Chondrocyte (in vitro differentiated cells): ENCODE measurements at places on chromosomes 6 and 20. TPM values are rescaled to one million over a fixed set of nuclear protein-coding genes. Genes with fewer than 3 reads are reported as not detected.

GRCh38 chr20:58511364-58511763 is 3.8 kb downstream of the APCDD1L start:
- DNase-seq: no peak

CABLES2 gene
- 6.4 to 7.8 TPM (median 6.5 TPM) in 3 replicates for total RNA-seq

SIRPB2 gene
- not detected in 3 replicates for total RNA-seq

CALHM4 gene
- total RNA-seq: not detected in 3 replicates

LST1 gene
- not detected in 3 replicates for total RNA-seq

GRCh38 chr6:15313367-15313766 is 67.5 kb downstream of the JARID2 start:
- DNase-seq: no peak

DNA sequence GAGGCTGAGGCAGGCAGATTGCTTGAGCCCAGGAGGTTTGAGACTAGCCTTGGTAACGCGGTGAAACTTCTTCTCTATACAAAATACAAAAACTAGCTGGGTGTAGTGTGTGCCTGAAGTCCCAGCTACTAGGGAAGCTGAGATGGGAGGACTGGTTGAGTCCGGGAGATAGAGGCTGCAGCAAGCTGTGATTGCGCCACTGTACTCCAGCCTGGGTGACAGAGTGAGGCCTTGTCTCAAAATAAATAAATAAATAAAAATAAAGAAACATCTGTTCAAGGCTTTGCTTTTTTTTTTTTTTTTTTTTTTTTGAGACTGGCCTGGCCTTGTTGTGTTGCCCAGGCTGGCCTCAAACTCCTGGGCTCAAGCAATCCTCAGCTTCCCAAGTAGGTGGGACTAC is 23.7 kb upstream of the SLC23A2 start:
- DNase-seq: no peak

GRCh38 chr6:15574023-15574422 is 88.8 kb downstream of the DTNBP1 start:
- DNase-seq: no peak

MRPS18B gene
- 23.3 to 25.4 TPM (median 24.7 TPM) in 3 replicates for total RNA-seq

DNA sequence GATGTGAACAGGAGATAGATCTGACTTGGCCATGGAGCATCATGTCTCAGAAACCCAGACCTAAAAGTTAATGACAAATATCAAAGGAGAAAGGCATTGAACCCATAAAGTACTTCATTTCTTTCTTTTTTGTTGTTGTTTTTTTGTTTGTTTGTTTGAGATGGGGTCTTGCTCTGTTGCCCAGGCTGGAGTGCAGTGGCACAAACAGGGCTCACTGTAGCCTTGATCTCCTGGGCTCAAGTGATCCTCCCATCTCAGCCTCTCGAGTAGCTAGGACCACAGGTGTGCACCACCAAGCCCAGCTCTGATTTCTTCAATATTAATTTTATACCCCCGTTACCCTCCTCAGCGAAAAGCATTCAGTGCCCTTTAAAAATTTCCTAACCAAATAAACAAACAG is 45.8 kb downstream of the KIF16B start:
- no peak for DNase-seq

DNA sequence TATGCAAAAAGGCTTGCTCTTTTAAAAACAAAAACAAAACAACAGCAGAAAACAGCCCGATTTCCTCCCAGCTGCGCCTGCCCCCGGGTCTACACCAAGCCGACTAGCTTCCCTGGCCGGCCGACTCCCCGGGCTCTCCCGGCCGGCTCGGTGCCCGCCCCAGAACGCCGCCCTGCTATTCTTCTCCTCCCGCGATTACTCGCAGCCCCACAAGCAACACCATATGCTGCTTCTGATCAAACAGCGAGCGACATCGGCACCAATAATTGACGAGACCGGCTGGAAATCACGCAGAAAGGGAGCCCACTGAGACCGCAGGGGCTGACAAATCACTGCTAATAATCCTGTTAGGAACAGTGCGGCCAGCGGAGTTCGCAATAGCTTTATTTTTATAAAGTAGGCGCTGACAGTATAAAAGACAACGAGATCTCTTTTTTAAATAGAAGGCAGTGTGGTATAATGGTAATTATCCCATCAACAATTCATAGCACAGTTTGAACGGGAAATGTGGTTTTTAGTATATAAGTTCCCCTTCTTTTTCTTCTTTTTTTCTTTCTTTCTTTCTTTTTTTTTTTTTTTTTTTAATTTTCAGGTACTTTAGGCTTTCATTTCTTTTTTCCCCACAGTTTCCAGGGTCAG is 3.3 kb downstream of the SIM1 start:
- DNase-seq: no peak

HLA-DMA gene
- 3.6 to 5.5 TPM (median 5.4 TPM) in 3 replicates for total RNA-seq

GRCh38 chr20:25514747-25515340 is 70.5 kb downstream of the NINL start:
- DNase-seq: no peak

SEL1L2 gene
- total RNA-seq: not detected in 3 replicates

DNA sequence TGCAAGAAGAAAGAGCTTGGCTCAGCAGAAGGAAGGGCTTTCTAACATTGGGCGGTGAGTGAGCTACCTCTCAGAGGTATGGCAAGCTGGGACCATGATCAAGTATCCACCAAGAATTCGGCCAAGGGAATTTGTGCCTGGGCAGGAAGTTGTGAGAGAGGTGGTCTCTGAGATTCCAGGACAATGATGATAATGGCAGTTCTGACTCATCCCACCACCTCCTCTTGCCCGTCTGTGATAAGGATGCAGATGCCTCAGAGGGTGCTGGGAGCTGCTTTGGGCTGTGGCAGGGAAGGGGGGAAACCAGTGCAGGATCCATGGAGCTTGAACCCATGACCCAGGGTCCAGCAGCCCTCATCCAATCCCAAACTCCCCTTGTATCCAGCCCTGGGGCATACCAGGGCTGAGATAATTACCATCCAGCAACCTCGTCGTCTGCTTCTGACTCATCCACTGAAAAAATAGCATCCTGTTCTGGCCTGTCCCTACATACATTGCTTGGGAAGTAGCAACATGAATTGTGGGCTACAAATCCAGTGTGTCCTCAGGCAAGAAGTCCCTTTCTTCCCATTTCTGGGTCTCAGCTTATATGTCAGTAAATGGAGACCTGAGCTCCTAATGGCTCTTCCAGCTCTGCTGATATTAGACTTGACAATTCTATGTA is 5.9 kb downstream of the TGM6 start:
- DNase-seq: no peak

GRCh38 chr6:12258591-12259075 is 31.5 kb upstream of the EDN1 start:
- no peak for DNase-seq

DNA sequence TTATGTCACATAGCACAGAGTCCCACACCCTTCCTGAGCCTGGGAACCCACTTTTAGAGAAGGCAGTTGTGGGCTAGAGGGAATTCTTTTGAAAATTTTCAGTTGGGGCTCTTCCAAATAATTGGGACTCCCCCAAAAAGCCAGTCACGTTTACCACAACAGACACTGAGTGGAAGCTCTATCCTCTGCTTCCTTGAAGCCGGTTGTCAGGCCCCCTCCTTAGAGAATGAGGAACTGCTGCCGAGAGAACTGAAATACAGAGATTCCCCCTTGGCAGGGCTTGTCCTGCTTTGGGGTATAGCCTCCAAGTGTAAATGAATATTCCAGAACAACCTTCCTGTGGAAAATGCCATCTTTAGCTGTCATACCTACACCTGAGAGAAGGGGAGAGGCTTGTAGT is 2.7 kb upstream of the JAG1 start:
- DNase-seq: no peak

- DNase-seq: no peak
These were observed 222.6 kb upstream of the MARCKS start for GRCh38 chr6:113634352-113635163.

DNA sequence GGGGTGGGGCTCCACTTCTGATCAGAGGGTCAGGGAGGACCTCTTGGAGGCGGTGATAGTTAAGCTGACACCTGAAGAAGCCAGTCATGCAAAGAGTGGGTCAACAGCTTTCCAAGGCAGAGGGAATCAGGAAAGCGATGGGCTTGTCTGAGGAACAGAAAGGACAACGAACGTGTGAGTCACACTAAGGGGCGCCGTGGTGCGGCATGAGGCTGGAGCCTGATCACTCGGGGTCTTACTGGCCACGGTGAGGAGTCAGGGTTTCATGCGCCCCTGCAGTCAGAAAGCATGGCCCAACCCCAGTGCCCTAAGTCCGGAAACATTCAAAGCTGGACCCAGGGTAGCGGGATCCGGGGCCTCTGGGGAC is 50.6 kb upstream of the SLC32A1 start:
- DNase-seq: no peak

- DNase-seq: no peak
These were observed 237.7 kb upstream of the RAB32 start for GRCh38 chr6:146305951-146306350.

GRCh38 chr6:137847748-137848147 is 19.3 kb upstream of the TNFAIP3 start:
- DNase-seq: no peak

GRCh38 chr6:15319677-15320076 is 73.8 kb downstream of the JARID2 start:
- no peak for DNase-seq
